ENCODE measurements at places on chromosomes 2 and 18.

DNA sequence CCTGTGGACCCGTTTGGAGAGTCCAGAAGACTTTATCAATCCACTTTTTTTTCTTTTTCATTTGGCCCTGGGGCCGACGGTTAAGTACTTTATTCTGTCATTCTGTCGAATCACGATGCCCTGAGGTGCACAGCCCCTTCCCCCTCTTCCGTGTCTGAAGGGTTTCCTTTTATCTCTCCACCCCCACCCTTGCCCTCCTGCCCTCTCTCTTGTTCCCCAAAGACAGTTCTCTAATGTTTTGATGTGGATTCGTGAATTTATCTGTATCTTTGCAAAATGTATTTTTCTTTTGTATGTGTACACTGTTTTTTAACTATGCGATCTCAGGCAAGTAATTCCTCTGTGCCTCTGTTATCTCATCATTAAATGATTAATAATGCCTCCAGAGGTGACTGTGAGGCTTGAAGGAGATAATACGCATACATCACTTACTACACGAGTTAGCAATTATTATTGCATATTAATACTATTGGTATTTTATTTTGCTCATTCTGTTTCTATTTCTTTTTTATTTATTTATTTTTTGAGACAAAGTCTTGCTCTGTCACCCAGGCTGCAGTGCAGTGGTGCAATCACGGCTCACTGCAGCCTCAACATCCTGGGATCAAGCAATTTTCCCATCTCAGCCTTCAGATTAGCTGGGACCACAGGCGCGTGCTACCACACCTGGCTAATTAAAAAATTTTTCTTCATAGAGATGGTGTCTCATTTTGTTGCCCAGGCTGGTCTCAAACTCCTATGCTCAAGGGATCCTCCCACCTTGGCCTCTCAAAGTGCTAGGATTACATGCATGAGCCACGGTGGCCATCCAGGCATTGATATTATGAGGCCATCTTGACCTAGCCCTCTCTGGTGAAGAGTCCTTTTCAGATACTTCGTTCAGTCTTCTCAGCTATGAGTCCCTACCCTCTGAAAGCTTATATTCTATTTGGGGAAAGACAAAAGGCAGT, 1.4 kb upstream of the CASP8 start:
- no peak for DNase-seq

DNA sequence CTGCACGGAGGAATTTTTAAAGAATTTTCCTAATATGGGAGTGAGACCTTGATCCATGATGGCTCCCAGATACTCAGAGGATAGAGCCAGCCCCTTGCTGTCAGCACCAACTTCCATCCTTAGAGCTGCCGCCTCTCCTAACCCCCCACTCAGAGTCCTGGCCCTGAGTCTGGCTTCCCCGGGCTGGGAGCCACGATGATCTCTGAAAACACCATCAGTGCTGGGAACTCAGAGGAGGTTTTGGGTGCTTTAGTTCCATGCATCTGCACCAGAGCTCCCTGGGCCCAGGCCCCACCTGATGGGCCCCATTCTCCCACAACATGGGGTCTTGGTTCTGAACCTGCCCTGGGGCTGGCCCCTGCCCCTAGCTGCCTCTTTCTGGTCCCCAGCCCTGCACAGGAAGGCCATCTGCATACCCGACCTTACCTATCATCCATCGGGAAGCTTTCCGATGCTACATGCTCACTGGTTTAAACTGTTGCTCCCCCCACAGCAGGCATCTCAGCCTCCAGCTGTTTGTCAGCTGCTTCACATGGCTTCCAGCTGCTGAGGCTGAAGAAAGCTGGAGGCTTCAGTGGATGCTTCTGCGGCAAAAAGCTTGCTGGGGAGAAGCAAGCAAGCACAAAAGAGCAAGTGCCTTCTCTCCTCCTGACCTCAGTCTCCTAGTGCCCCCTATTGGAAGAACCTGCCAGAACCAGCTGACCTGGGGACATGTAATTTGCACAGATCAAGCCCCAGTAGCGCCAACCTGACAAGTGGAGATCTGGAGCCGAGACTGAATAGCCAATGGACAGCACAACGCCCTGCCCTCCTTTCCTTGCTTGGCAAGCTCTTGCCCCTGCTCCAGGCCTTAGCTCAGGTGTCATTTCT, 24.2 kb upstream of the RHOB start:
- DNase-seq, result peak; percentile 65

GRCh38 chr2:19987936-19988335, 2.0 kb downstream of the WDR35 start:
- no peak for DNase-seq

- peak; percentile 27 for DNase-seq
These were observed 82.6 kb upstream of the ODC1 start for GRCh38 chr2:10530607-10531239.

GRCh38 chr2:171404261-171404660, 29.5 kb downstream of the METTL8 start:
- DNase-seq, result no peak

DNA sequence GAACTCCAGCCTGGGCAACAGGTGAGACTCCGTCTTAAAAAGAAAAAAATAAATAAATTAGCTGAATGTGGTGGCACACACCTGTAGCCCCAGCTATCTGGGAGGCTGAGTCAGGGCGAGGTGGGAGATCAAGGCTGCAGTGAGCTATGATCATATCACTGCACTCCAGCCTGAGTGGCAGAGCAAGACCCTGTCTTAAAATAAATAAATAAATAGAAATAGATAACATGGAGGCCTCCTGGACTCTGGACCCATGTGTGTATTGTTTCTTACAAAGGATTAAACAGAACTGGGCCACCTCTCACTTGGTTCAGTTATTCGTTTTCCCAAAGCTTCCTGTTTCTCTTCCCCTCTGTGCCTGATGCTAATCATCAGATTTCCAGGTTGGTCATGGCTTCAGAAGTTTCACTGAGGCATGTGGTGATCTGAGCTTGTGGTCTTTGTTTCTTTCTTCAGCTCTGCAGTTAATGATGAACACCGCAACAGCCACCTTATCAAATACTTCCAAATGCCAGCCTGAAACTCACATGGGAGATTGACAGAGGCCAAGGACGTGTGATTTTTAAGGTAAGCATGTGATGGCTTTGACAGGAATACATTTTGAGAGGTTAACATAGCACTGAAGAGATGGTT, 83.3 kb upstream of the MAP4K4 start:
- DNase-seq, result no peak

GRCh38 chr18:78731016-78731397, 248.6 kb upstream of the SALL3 start:
- DNase-seq, result no peak

GRCh38 chr2:171923206-171923605, 945 bp downstream of the HAT1 start:
- no peak for DNase-seq
